ENCODE measurements at places on chromosomes 13 and 19.
A peak's percentile ranks its signal among the peaks of the same experiment; 100 is the strongest.

DNA sequence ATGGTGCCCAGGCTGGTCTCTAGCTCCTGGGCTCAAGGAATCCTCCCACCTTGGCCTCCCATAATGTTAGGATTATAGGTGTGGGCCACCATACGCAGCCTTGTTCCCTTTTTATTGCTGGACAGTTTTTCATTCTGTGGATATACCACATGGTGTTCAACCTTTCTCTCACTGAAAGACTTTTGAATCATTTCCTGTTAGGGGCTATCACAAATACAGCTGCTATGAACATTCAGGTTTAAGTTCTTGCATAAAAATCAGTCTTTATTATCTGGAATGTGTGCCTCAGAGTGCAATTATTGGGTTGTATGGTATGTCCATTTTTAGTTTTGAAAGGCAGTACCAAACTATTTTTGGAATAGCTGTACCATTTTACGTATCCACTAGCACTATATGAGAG is 647.2 kb downstream of the LIG4 start:
- DNase-seq = no peak

- DNase-seq = no peak
These were observed 35.0 kb upstream of the OLFM2 start for GRCh38 chr19:9971166-9971897.

- DNase-seq = no peak
These were observed 11.7 kb upstream of the PTPRS start for GRCh38 chr19:5352229-5352763.

GRCh38 chr19:38494379-38494778 is 60.9 kb downstream of the RYR1 start:
- DNase-seq = no peak

- DNase-seq = no peak
These were observed 142.3 kb downstream of the KLF12 start for GRCh38 chr13:73991884-73992283.

DNA sequence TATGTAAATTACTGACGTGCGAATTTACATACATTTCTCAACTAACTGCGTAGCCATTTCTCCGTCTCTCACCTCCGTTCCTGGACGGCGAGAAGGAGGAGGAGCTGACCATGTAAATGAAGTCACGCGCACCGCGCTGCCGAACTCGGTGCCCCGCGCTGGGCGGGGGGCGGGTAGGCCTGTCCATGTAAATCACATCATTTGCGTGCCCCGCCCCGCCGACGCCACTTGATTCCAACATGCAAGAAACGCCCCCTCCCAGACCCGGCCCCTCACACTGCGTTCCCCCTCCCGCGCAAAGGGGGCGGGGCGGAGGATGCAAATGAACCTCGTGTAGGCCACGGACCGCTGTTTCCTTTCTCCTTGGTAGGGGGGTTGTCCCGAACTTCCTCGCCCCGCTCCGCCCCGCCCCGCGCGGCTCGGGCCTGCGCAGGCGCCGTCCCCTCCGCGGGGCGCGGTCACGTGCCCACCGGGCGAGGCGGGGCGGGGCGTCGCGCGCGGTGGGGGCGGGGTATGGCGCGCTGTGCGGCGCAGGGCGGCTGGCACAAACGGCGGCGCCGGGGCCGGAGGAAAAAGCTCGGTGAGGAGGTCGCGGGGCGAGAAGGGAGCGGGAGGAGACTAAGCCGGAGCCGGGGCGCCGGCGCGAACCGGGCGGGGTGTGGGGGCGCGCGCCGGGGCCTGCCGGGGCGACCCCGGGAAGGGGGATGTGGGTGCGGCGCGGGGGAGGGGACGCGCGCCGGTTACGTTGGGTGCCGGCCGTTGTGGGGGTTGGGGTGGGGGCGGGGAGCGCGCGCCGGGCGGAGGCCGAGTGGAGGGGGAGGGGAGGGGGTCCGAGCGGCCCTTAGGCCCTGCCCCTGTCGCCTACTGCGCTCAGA is at the start of gene EGLN2:
Gene EGLN2 (plus strand): TSS at position 509 of the 875 bp plus-strand sequence. CDS start 1,382 bp downstream, outside the sequence.
- DNase-seq = peak; percentile 100
